ENCODE measurements at places on chromosomes 7 and 10.

- DNase-seq, result no peak
Observed at GRCh38 chr7:151320263-151320845, 21.3 kb upstream of the NUB1 start.

DNA sequence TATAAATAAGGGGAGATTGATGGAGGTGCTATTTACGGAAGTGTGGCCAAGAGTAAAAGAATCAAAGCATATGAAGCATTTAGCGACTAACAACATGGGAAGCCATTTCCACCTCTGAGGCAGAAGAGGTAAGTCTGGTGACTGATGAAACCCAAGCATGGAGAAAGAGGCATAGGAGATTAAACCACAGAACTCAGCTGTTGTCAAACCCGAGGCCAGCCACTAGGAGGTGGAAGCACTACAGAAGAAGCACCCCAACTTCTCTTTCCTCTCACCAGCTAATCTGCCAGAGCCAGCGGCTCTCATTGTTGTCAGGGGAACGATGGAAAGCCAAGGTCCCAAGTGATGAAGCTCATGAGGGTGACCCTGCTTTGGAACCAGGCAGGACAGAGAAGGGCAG, 19.6 kb upstream of the CNTNAP2 start:
- no peak for DNase-seq

- no peak for DNase-seq
Observed at GRCh38 chr7:51226063-51226755, 90.4 kb downstream of the COBL start.

GRCh38 chr7:14419531-14419930, 430.1 kb upstream of the ETV1 start:
- DNase-seq, result no peak

- no peak for DNase-seq
Observed at GRCh38 chr10:130300608-130301020, 164.4 kb downstream of the GLRX3 start.

- DNase-seq, result no peak
Observed at GRCh38 chr10:5681930-5682329, 2.7 kb upstream of the TASOR2 start.

DNA sequence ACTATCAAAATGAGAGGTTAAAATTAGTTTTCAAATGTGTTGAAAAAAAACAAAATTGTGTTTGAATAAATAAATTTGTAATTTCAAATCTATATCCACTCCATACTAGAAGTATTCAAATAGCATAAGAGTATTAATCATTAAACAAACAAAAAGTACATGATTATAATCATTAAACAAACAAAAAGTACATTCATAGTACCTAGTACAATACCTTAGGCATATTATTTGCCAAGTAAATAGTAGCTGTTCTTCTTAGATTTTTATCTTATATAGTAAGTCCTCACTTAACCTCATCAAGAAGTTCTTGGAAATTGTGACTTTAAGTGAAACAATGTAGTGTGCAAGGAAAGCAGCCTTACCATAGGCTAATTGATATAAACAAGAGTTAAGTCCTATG, 349.3 kb upstream of the VWC2 start:
- DNase-seq, result no peak

DNA sequence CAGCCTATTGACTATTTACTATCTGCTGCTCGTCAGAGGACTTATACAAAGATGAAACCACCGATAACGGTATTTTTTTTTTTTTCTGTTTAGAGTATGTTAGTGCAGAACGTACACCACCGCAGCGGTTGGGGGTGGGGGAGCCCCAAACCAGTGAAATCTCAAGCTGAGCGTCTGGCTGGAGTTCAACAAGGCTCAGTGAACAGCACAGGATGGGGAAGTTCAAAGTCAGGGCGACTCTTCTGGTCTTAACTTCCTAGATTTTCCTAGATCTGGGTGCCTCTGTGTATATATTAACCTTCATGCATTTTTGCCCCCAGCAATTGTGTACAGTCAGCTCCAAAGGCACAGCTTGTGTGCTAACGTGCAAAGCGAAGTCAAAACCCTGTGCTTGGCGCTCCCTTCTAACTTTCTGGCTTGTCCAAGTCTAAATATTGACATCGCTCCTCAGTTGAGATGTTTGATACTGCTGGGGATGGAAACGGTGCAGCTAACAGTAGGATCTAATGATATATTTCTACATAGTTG, 1.1 kb downstream of the RHOBTB1 start:
- DNase-seq, result peak; percentile 16

GRCh38 chr10:15334650-15335323, 36.3 kb downstream of the FAM171A1 start:
- DNase-seq, result no peak

GRCh38 chr7:2104716-2105115, 128.0 kb downstream of the MAD1L1 start:
- peak; percentile 32 for DNase-seq

DNA sequence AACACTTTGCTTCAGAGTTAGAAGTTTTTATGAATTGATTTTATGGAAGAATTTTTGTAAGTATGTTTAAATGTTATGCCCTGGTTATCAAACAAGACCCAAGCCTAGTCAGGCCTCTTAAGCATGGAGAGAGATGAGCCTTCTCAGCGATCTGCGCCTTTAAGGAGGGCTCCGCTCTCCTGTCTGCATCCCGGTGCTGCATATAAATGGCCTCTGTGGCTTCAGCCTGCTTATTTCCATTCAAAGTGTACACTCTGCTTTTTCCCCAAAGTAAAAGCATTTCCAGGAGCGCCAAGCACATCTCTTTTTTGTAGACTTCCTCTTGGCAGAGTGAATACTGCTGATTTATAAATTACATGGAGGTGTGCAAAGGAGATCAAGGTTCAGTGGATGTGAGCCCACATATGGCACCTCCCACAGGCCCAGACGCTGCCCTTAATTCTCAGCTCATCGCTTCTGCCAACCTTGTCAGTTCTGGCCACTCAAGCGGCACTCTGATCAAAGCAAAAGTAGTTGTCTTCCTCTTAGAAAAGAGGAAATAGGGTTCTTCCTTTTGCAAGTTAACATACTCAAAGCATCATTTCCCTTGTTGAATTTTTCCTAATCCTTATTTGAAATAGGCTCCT, 70.0 kb upstream of the SFMBT2 start:
- DNase-seq, result no peak

DNA sequence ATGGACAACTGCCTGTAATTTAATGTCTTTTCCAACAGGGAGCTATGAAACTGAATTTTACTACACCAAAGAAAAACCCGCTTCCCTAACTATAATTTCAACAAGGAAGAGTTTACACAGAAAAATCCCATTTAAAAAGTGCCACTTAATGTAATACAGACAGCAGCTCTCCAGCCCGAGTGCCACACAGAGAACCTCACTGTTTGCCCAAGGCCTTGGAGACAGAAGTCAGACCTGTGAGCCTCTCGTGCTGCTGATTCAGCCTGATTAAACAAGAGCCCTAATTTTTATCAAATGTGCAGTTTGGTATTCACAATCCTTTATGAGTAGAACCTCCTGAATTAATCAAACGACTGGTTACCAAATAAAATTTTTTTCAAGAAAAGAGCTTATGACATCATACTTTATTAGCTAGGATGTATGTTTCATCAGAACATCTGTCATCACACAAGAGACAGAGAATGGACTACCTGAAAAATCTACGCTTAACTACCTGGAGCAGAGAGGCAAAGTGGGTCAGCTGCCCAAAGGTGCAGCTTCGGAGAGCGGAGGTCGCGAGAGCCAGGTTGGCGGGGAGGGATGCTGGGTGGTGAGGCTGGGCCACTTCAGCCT, 543.6 kb downstream of the SDK1 start:
- no peak for DNase-seq

DNA sequence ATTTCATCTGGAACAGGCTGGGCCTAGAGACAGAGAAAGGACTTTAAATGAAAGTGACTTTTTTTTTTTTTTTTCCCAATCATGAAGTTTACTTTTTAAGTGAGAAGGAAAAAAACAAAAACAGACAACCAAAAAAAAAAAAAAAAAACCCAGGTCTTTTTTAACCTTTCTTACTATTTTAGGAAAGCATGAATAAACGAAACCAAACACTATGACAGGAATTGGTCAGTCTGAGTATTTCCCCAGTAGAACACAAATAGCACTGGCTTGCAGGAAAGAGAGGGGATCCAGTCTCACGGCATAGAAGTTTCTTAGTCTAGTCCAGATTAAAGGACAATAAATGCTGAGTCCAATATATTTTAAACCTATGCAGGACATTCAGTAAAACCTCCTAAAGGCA, 180.5 kb upstream of the CCDC6 start:
- DNase-seq, result no peak

- DNase-seq, result peak; percentile 43
Observed at GRCh38 chr10:89837165-89838043, 136.0 kb downstream of the KIF20B start.

- no peak for DNase-seq
Observed at GRCh38 chr10:73247509-73248258, 629 bp upstream of the DNAJC9 start.

GRCh38 chr7:1942941-1943289, 272.8 kb downstream of the ELFN1 start:
- no peak for DNase-seq

- DNase-seq, result no peak
Observed at GRCh38 chr10:44792119-44792775, 118.9 kb upstream of the TMEM72 start.

DNA sequence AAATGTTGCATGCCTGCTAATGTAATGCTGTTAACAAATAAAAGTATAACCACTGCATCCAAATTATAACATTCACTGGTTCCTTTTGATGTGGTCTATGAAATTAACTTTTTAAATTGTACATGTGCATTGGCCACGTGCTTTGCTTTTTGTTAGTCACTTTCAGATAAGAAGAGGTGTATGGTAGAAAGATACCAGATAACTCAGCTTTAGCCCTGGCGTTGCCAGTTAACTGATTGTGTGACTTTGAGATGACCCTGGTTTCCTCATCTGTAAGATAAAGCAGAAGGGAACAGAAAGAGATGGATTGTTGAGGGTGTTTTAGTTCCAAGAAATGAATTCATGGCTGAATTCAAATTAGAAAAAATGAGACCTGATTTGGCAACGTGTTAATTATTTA, 1.9 kb upstream of the TRDMT1 start:
- DNase-seq, result no peak

- DNase-seq, result no peak
Observed at GRCh38 chr7:39349452-39350123, 216.6 kb upstream of the YAE1 start.

DNA sequence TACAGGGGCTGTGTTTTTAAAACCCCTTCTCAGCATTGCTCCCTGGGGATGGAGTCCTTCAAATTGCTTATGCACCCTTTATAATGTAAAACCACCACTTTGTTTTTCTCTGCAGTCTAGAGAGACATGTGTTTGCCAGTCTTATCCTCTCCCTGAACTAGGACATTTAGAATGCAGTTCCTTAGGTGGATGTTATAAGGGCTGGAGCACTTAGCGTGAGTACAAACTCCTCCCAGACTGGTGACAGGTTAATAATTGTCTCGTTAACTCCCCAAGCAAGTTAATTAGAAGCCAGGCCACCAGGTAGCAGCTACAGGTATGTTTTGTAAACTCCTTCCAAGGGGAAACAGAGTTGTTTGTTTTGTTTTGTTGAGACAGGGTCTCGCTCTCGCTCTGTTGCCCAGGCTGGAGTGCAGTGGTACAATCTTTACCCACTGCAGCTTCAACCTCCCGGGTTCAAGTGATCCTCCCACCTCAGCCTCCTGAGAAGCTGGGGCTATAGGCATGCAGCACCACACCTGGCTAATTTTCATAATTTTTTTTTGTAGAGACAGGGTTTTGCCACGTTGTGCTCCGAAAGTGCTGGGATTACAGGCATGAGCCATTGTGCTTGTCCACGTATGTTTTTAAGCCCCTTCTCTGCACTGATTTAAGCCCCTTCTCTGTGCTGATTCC, 100.2 kb downstream of the FAM107B start:
- no peak for DNase-seq

DNA sequence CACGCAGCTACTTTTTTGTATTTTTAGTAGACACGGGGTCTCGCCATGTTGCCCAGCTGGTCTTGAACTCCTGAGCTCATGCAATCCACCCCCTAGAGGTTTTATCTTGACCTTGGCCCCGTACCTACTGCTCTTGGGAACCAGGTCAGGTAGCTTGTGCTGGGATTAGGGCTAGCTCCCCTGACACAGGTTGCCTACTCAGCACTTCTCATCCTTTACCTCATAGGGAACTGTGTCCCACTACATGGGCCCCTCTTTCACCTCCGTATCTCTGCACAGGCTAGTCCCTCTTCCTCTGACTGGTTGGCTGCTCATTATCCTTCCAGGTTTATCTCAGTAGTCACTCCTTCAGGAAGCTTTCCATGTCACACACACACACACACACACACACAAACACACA, 58.0 kb upstream of the ITPRID1 start:
- DNase-seq, result no peak

- DNase-seq, result peak; percentile 24
Observed at GRCh38 chr7:80386686-80387085, 125.2 kb downstream of the GNAT3 start.

- DNase-seq, result no peak
Observed at GRCh38 chr10:10921826-10922461, 95.7 kb upstream of the CELF2 start.

GRCh38 chr10:62177111-62177510, 91.5 kb downstream of the RTKN2 start:
- no peak for DNase-seq

DNA sequence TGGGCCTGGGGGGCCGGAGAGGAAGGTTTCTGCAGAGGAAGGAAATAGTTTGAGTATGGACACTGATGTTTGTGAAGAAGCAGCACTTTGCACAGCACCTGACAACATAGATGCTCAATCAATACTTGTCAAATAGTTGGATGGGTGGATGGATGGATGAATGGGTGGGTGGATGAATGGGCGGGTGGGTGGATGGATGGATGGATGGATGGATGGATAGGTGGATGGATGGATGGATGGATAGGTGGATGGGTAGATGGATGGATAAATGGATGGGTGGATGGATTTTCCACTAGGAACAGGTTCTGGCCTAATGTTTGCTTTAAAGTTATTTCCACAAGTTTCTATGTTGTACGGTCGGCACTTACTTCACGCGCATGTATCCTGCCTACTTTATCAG, 45.3 kb downstream of the COL17A1 start:
- DNase-seq, result no peak

DNA sequence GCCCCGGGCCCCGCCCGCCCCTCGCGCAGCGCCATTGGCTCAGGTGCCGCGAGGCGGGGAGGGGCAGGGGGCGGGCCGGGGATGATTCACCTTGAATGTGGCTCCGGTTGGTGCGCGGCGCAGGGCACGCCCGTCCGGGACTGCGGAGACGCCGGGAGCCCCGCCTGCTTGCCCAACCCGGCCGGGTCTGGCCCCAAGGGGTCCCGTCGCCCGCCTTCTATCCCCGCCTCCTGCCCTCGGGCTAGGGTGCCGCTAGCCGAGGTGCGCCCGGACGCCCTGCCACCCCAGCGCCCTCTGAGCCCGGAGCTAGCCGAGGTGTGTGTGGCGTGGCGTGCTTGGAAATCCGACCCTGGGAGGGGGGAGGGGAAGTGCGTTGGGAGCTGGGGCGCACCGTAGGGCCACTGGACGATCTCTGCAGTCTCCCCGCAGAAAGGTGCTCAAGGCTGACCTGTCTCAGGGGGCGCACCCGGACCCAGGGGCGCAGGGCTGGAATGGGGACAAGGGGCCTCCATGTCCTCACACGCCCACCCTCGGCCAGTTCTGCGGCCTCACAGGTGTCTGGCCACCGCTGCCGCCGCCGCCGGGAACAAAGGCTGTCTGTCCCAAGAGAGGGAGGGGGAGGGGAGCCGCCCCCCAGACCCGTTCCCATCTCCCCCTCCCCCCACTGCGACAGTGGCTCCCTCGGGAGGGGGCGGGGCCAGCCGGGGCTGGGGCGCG, 168.9 kb downstream of the NRF1 start:
- DNase-seq, result peak; percentile 63

All from AG20443 (cell line).